ENCODE measurements at places on chromosomes 12 and 14. TPM values are rescaled to one million over a fixed set of nuclear protein-coding genes. Genes with fewer than 3 reads are reported as not detected.

DNA sequence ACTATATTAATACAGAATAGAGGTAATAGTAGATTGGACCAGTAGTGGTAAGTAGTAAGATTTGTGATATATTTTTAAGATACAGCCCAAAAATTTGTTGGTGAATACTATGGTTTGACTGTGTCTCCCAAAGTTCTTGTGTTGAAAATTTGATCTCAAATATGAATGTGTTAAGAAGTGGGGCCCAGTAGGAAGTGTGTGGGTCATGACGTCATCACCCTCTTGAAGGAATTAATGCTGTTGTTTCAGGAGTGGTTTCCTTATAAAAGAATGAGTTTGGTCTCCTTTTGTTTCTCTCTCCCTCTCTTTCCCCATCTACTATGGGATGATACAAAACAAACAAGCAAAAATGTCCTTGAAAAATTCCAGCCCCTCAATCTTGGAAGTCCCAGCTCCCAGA, 16.3 kb downstream of the LUM start:
- no peak for DNase-seq

Gene AQP2
- polyA plus RNA-seq = 0.71 TPM

Gene DENR
- polyA plus RNA-seq = 62.8 TPM

GRCh38 chr12:30874455-30875321, 51.9 kb upstream of the TSPAN11 start:
- DNase-seq = no peak

- no peak for DNase-seq
Measured at GRCh38 chr12:111993292-111994150, 19.4 kb downstream of the TMEM116 start.

Gene C12orf50
- polyA plus RNA-seq = not detected

Gene PCNX1
- polyA plus RNA-seq = 6.9 TPM

DNA sequence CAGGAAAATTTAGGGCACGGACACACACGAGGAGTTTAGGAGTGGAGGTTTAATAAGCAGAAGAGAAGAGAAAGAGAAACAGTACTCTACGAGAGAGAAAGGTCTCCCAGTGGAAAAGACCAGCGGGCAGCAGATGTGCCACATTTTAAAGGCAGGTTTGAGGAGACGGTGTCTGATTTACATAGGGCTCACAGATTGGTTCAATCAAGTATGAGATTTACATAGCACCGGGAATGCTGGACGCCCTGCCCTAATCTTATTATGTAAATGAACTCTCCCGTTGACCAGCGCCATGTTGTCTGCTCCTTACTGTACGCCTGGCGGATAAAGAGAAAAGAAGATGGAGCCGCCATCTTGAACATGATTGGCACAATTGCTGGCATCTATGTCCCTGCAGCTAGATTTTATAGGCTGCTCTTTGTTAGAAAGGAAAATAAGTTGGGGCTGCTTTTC, 17.9 kb downstream of the NFKBIA start:
- DNase-seq = no peak

DNA sequence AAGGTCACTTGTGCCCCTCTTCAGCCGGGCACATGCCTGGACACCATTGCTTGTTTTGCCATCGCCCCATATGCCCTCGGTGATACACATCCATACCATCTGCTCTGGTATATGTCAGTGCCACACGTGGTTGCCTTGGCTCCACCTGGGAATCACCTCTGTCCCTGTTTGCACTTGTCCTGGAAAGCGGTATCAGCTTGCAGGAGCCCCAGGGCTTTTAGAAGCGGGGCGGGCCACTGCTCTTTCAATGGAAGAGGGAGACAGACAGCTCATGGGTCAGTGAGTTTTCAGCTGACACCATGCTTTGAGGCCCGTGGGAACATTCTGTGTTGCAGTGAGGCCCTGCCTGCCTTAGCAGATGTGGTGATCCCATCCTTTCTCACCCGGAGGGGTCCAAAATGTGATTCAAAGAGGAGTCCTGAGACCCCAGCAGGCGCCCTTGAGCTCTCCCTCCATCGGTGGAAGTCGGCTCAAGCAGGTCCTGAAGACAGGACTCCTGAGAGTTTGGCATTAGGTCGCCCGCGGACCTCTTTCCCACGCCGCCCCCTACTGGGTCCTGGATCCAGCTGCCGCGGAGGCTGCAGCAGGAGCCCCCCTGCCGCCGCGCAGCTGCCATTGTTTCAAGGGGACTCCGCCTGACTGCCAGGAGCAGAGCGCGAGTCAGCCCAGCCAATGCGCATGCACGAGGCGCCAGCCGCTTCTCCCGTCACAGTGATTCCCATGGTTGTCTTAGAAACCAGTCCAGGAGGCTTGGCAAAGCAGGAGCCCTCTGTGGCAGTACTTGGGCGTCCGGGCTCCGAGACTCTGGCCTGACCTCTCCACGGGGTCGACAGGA, 773.2 kb upstream of the ALG10B start:
- no peak for DNase-seq

Gene ETFBKMT
- 2.0 TPM for polyA plus RNA-seq

GRCh38 chr12:28409892-28410291, 219.6 kb downstream of the CCDC91 start:
- no peak for DNase-seq

- peak; percentile 29 for DNase-seq
Measured at GRCh38 chr12:14072987-14073386, 91.6 kb upstream of the GRIN2B start.

DNA sequence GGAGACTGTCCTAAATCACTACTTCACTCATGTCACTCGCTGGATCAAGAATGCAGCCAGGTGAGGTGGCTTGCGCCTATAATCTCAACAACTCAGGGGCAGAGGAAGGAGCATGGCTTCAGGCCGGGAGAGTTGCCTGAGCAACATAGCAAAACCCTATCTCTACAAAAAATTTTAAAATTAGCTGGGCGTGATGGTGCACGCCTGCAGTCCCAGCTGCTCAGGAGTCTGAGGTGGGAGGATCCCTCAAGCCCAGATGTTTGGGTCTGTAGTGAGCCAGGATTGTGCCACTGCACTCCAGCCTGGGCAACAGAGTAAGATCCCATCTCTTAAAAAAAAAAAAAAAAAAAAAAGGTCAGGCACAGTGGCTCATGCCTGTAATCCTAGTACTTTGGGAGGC, 5.9 kb downstream of the SMAGP start:
- DNase-seq = no peak

DNA sequence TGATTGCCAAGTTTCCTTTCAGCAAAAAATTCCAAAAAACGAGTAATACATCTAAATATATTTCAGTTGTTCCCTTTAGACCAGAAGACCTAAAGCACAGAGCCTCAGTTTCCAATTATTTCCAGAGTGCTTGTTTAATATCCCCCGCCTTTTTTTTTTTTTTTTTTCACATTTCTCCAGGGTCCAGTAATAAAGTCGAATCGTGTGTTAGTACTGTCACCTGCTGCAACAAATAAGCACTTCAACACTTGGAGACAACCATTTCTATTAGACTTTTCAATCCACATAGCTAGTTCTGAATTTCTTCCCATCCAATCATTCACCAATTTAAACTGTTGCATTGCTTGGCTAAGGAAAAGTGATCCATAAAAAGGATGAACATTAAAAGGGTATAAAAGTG, 13.6 kb downstream of the PDE6H start:
- no peak for DNase-seq

- no peak for DNase-seq
Measured at GRCh38 chr14:80768646-80769045, 172.9 kb downstream of the CEP128 start.

DNA sequence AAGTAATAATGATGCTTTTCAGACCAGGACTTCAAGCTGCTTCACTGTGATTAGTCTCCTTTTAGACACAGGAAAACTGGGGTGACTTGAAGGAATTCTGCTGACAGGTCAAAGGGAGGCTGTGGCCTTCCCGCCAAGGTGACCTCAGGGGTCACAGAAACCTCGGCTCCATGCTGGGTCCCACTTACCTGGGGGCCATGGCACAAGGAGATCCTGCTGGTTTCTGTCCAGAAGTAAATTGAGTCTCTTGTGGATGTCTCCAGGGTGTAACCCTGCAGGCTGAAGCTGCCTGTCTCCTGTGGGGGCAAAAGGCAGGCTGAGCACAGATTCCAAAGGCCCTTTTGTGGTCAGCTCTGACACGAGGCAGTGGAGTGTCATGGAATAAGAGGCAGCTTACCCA, 138.7 kb upstream of the MED13L start:
- no peak for DNase-seq

- no peak for DNase-seq
Measured at GRCh38 chr14:72810201-72810600, 83.7 kb downstream of the DPF3 start.

- DNase-seq = peak; percentile 50
Measured at GRCh38 chr14:76133103-76133502, 18.6 kb upstream of the GPATCH2L start.

- no peak for DNase-seq
Measured at GRCh38 chr12:120284381-120284780, 7.3 kb downstream of the RNU4-2 start.

GRCh38 chr14:58918066-58918738, 270.3 kb upstream of the DAAM1 start:
- DNase-seq = peak; percentile 15

- no peak for DNase-seq
Measured at GRCh38 chr12:98830657-98831056, 185.6 kb downstream of the APAF1 start.

DNA sequence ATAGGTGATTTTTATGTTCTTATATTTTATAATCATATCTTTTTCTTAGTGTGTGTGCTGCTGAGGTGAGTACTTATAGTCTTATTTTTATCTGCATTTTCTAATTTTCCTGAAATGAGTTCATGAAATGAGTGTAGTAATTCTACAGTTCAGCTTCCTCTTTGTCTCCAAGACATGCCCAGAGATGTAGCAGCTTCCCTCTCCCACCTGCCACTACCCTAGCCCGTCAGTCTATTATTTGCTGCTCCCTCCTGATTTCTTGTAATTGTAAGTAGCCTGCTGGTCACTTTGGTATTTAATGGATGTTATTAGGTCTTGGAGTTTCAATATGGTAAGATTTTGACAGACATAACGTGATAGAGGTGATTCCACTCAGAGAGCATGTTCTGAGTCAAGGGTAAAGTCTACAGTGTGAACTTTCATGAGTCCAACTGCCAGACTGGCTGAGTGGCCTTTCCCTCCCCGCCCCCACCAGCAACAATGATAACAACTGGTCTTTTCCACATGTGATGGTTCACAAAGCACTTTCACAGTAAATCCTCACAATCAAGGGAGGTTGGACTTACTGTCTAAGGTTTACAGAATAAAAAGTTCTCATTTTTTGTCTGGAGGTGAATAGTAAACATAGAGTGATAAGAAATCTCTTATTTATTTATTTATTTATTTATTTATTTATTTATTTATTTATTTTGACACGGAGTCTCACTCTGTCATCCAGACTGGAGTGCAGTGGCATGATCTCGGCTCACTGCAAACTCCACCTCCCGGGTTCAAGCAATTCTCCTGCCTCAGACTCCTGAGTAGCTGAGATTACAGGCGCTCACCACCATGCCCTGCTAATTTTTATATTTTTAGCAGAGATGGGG, 4.2 kb upstream of the RIPK3 start:
- peak; percentile 78 for DNase-seq

DNA sequence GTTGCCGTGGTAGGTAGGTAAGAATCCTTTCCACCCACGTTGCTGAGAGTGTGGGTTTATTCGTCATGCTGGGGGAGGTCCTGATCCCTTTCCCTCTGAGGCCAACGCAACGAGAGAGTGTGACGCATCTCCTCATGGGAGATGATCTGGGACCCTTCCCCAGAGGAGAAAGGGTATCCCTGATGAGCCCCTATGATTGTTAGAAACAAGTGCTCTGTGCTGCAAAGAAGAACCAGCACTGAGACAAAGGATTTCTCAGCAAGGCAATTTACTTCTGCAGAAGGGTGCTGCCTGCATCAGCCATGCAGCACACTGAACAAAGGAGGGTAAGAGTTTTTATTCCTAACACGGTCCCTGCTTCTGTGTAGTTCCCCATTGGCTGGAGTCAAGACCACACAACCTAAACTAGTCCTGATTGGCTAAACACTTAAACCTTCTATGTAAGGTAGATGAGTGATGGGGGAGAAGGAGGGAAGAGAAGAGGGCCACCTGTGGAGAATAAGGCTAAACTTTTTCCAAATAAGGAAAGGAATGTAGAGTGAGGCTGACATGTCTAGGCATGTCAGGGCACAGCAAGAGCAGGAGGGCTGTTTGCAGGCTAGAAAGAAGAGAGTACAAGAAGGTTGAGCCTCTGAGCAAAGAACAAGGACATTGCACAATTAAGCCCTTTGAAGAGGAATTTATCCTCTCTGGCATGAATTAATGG, 21.3 kb downstream of the CLEC2A start:
- peak; percentile 74 for DNase-seq

DNA sequence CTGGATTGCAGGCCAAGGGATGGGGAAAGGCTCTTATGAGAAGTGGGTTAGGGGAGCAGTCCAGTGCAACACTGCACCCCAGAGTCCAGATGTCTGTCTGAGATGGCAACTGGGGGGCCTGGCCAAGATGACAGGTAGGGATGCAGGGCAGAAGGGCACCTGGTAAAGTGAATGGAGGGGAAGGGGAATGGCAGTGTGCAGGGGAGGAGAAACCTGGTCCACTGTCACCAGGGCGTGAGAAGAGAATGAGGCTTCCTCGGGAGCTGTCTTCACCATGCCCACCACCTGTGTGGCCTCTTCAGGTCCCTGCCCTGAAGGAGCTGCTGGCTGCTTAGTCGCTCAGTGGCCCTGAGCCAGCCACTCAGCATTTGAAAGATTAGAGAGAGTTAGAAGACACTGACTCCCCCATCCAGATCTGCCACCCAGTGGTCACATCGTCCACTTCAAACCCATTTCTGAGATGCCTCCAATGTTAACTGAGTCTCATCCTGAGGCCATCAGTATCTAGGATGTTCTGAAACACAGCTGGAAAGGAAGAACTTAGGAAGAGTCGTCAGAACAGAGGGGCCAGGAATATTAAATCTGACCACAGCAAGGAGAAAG, 57.3 kb downstream of the PLEKHG3 start:
- DNase-seq = peak; percentile 28

Gene RTL1
- 1.4 TPM for polyA plus RNA-seq

DNA sequence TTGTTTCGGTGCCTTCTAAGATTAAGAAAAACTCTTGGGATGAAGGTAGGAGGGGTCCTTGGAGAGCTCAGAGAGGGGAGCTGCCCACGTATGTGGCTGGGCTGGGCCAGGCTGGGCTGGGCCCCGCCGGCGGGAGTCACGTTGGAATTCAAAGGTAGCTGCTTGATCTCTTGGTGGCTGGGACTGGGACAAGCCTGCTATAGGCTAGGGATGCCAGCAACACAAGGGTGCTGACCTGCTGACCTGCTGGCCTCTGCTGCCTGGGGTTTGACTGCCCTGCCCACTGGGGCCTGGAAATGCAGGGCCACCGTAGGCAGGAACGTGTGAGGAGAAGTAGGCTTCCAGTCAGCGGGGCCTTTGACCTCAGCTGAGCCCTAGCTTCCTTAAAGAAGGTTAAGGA, 52.8 kb upstream of the GTF2A1 start:
- DNase-seq = no peak

Gene BEGAIN
- 1.8 TPM for polyA plus RNA-seq

Gene CLEC1A
- polyA plus RNA-seq = 4.2 TPM
